Bronchial epithelial cell (primary cell): ENCODE measurements at places on chromosomes 4 and X. TPM values are rescaled to one million over a fixed set of nuclear protein-coding genes. Genes with fewer than 3 reads are reported as not detected.

DNA sequence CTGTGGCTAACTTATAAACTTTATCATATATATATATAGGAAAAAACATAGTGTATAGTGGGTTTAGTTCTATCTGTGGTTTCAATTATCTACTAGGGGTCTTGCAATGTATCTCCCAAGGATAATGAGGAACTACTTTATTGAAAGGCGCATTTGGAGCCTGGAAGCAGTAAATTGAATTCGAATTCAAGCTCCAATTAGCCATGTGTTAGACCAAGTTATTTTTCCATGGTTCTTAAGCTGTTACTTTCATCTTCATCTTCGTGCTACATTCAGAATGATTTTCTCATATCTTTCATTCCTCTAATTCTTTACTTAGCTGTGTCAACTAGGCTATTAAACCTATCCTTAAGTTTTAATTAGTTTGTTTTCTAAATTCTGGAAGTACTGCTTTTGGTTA is 27.2 kb upstream of the MANBA start:
- DNase-seq, result no peak

DNA sequence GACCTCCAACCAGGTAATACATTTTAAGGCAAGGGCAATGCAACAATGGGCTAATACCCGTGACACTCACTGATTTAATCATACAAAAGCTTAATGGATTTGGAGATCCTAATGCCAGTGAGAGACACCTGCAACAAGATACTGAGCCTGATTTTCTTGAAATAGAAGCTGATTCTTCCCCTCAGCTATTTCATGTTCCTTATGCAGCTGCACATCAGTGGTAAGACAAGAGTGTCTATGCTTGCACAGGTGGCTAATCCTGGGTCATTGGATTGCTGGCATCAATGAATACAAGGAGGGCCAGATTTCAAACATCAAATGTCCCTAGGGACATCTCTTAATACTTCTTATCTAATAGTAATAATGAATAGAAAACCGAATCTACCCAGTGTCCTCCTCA is 139.7 kb downstream of the PPARGC1A start:
- no peak for DNase-seq

DNA sequence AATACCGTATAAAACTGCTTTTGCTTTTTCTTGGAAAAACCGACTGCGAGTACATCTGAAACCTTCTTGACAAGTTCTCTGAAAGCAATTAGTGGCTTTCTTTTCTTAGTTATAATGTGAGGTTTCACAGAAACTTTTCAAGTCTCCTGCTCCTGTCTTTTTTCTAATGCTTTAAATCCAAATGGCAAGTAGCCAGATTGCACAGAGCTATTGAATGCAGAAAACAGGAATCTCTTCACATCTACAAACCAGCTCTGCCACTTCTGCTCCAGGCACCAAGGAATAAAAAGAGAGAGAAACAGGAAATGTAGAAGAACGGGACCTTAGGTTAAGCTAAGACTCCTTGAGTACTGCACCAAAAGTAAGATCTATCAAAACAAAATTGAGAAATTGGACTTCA is 267.3 kb upstream of the TET2 start:
- DNase-seq, result peak; percentile 61

- DNase-seq, result no peak
These were observed 8.6 kb upstream of the FGF5 start for GRCh38 chr4:80257851-80258250.

CCDC158 gene
- under 0.01 and 0.13 TPM in 2 replicates for total RNA-seq

GRCh38 chr4:110615353-110616237 is 7.3 kb downstream of the PITX2 start:
- no peak for DNase-seq

DNA sequence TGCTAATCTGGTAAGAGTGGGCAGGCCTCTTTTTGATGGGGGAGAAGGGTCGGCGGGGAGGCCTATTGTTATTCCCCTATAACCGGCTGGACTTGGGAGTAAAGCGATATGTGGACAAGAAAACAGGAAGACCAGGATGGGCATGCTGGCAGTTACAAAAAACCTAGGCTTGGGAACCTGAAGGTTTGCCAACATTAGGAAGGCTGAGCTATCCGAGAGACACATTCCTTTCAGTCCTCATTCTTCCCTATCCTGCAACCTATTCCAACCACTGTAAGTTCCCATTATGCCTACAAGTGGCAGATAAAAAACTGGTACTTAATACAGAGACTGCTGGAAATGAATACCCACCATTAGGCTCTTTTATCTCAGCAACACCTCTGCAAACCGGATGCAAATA is 32.4 kb upstream of the CT47C1 start:
- no peak for DNase-seq

DNA sequence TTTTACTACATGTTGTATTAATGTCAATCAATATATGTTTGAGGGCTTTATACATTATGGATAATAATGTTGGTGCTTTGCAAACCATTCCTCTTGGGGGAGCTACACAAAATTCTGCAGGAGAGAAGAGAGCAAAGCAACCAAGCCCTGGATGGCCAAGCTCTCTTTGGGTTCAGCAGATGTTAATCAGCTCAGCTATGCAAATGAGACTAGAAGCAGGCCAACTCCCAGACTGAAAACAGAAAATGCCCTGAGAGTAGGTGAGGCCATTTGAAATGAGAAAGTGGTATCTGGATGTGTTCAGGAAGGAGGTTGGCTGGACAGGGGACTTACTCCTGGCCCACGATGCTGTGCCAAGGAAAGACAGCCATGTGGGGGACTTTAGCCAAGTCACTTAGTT is 387.0 kb downstream of the BCOR start:
- no peak for DNase-seq

GRCh38 chr4:41882625-41883347 is 52.4 kb upstream of the TMEM33 start:
- DNase-seq, result peak; percentile 12

- DNase-seq, result no peak
These were observed 76.0 kb upstream of the FAM47B start for GRCh38 chrX:34866646-34867045.

RWDD4 gene
- 14.2 and 18.3 TPM in 2 replicates for total RNA-seq

DNA sequence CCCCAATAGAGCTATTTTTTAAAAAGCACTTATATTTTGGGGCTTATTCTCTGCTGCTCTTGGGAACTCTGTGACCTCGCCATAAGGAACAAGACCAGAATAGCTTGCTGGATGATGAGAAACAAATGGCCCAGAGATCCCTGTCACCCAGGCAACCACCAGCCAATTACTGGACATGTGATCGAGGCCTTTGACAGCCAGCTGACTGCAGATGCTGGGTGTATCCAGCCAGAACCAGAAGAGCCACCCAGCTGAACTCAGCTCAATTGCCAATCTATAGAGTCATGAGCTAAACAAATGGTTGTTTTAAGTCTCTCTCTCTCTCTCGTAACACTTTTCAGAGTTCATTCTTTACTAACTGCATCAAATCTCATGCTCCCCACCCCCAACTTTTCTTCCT is 24.4 kb upstream of the CITED1 start:
- DNase-seq, result no peak

DNA sequence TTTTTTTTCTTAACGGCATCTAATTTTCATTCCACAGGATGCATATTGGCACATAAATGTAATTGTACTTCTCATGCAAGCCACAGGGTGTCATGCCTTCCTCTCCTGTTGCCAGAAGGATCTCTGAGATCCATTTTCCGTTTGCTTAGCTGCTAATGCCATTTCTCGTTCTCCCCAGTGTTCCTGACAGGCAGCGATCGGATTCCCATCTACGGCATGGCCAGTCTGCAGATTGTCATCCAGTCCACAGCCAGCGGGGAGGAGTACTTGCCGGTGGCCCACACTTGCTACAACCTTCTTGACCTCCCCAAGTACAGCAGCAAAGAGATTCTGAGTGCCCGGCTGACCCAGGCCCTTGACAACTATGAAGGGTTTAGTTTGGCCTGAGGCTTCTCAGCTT is 8.9 kb upstream of the NAP1L5 start:
- DNase-seq, result peak; percentile 33

GRCh38 chr4:183691897-183692296 is 32.8 kb downstream of the TRAPPC11 start:
- DNase-seq, result no peak

GRCh38 chr4:126807132-126807531 is 825.6 kb upstream of the INTU start:
- peak; percentile 46 for DNase-seq

PACRGL gene
- total RNA-seq, result 24.6 and 25.0 TPM in 2 replicates

PAGE1 gene
- total RNA-seq, result not detected in 2 replicates

- no peak for DNase-seq
These were observed 37.7 kb downstream of the PARM1 start for GRCh38 chr4:74970577-74970976.

DNA sequence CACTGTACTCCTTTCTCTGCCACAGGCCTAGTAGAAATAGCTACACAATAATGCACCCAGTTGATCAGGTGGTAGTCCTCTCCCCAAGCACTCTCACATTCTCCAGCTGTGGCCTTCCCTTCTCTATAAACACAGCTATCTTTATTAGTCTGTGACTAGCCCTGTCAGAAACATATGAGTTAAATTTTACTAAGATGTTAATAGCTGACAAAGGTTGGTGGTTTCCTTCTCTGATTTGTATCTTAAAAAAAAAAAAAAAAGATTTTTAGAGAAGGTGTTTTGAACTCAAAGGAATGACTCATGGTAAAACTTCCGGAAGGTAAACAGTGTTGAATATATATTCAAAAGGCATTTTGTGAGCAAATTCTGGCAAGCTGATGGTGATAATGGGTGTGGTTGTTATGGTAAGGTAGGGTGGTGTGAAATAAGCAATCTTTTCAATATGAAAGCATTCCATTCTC is 327.4 kb downstream of the PPP3CA start:
- DNase-seq, result peak; percentile 85

- DNase-seq, result peak; percentile 72
These were observed 909 bp upstream of the SLAIN2 start for GRCh38 chr4:48340276-48340964.

CETN2 gene
- total RNA-seq, result 25.0 and 28.0 TPM in 2 replicates

GRCh38 chr4:14829795-14830194 is 172.5 kb upstream of the CPEB2 start:
- DNase-seq, result no peak

DNA sequence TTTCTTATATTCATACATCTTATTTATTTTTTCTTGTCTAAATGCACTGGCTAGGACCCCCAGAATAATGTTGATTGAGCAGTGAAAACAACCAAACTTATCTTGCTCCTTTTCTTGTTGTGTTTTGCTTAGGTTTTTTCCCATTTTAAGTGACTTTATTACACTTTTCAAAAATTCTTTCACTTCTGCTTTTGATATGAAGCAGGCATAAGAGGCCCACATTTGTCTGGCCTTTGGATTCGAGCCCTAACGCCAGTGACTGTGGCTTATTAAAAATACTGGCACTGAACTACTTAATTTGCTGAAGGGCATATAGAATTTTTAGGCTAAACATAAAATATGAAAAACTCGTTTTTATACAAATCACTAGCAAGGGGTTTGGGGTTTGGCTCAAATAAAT is 197.0 kb downstream of the ASB9 start:
- DNase-seq, result no peak

DNA sequence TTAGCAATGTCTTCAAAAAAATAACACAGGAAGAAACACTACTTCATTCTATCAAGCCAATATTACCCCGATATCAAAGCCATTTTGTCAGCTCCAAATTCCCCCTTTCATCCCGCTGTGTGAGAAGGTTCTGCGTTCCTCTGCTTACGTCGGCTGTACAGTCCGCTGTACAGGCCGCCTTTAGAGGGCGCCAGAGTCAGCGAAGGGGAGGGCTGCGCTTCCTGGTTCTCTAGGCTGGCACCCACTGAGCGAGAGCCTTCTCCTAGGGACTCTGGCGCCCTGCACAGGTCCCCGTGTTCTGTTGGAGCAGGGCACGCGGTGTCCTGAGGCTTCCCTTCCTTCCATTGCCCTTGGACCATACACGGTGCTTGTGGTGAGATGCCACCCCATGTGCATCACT is 25.3 kb upstream of the CT45A1 start:
- DNase-seq, result no peak

DNA sequence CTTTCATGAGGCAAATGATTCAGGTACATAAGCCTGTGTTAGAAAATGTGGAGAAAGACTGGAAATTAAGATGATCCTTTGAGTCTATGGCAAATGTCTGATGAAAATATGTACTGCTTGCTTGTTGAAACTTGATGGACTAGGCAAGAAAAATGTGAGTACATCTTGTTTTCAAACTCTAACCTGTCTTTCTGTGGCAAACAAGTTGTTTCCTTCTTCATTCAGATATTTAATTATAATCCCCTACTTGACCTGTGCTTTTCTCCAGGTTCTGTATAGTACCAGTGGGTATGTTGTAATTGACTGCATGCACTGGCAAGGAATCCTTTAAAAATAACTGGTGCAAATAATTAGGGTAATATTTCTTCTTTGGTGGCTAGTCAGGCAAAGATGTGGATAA is 136.7 kb downstream of the ARHGAP24 start:
- peak; percentile 59 for DNase-seq

DNA sequence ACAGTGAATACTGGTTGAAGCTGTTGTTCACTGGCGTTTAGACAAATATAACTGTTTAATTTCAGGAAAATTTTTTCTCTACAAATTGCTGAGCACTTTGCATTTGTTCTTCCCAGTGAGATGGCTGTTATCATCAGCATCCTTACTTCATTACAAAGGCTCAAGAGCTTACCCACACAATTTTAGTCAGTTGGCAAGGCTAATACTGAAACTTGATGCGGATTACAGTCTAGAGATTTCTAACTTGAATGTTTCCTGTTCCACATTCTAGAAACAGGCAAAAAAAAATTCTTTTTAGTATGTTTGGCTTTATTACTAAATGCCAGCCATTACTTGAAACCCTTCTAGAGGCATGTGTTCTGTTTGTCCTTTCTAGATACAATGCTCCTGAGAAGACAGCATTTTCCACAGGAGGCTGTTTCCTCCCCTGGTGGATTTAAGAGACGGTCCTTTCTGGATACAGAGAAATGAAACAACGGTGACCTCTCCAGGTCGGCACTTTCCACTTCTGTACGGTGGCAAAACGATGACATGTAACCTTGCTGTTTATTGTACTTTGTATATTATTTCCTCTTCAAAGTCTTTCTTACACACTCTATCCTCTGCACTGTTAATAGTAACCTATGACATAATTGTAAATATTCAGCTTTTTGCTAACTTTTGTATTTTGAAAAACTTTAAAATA is 80.9 kb downstream of the RFC1 start:
- no peak for DNase-seq

DNA sequence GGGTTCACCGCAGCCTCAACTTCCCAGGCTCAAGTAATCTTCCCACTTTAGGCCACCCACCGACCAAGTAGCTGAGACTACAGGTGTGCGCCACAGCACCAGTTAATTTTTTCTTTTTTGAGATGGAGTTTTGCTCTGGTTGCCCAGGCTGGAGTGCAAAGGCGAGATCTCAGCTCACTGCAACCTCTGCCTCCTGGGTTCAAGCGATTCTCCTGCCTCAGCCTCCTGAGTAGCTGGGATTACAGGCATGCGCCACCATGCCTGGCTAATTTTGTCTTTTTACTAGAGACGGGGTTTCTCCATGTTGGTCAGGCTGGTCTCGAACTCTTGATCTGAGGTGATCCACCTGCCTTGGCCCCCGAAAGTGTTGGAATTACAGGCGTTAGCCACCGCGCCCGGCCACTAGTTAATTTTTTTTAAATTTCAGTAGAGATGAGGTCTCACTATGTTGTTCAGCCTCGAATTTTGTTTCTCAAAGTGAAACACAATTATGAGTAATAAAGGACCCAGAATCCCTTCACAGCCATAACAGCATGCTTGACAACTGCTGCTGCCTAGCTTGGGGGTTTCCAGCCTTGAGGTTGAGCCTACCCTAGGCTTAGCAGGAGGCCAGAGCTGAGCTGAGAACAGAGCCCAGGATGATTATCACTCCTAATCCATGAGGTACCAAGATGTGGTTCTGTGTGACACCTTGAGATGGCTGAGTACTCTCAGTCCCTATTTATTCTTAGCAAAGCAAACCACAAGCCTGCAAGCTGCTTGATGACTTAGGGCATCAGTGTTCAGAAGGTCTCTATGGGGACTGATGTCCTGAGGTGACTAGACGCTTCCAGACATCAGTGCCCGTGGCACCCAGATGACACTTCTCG is 41.6 kb upstream of the NKRF start:
- DNase-seq, result no peak

PLXNB3 gene
- total RNA-seq, result 4.5 and 5.4 TPM in 2 replicates
